ENCODE measurements at places on chromosomes 16 and 17.

DNA sequence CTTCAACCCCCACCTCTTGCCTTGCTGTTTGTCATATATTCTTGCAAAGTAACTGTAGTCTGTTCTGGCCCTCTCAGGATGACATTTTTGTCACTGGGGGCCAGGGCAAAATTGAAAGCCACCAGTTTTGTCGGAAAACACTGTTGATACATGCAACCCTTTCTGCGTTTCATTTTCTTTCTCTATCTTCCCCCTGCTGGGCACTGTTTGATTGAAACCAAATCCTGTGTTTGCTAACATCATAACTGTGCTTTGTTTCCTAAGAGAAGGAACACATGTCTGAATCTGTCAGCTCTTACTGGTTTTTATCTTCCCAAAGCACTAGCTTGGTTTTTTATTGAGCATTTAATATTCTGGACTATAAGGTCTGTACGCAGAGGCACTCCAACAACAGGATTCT is 11.7 kb upstream of the CPPED1 start:
- no peak for DNase-seq

DNA sequence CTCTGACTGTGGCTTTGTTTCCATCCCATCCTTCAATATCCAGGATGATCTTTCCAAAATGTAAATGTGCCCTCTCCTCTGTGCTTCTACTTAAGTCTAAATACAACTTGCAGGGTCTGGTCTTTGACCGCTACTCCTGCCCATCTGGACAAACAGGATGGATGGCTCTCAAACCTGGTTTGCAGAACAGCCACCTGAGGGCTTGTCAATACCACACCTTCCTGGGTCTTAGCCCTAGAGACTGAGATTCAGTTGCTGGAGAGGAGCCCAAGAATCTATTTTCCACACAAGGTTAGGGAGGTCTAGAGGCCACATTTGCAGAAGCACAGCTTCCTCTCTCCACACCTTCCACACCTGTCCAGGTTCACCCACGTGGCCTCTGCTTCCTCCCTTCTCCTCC is 1.9 kb upstream of the GRB7 start:
- DNase-seq: no peak

- peak; percentile 8 for DNase-seq
These were observed 385.9 kb downstream of the CPPED1 start for GRCh38 chr16:12417815-12418211.

DNA sequence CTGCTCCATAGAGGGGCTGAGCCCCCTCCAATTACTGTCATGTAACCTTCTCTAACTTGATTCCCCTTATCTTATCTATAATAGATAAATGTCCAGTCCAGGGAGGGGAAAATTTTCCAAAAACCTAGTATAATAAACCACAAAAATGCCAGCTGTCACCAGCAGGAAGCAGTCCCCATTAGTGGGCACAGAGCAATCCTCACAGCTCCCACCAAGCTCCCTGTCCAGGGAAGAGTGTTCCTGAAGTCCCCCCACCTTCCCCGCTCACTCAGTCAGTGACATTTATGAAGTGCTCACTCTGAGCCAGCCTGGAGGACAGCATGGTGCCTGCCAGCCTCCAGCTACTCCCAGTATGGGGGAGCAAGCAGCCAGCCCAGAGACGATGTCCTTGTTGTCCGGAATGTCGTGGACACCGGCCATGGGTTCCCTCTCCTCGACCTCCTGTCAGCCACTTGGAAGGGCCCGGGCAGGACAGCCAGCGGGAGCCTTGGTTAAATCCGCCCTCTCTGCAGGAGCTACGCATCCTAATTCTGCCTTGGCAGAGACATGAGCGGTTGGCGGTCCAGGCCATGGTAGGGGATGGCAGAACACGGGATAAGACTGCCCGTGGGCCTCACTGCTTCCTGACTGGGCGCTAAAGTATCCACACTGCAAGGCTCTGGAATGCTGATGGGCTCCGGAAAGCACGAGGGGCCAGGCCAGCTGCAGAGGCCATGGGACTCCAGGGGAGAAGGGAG is 102.0 kb upstream of the CDH5 start:
- DNase-seq: no peak

GRCh38 chr17:42413464-42414040 is 9.5 kb downstream of the CAVIN1 start:
- DNase-seq: no peak

- DNase-seq: no peak
These were observed 68.3 kb upstream of the ALOX12 start for GRCh38 chr17:6927290-6928126.

GRCh38 chr16:12228602-12229499 is 252.3 kb downstream of the SNX29 start:
- peak; percentile 29 for DNase-seq

DNA sequence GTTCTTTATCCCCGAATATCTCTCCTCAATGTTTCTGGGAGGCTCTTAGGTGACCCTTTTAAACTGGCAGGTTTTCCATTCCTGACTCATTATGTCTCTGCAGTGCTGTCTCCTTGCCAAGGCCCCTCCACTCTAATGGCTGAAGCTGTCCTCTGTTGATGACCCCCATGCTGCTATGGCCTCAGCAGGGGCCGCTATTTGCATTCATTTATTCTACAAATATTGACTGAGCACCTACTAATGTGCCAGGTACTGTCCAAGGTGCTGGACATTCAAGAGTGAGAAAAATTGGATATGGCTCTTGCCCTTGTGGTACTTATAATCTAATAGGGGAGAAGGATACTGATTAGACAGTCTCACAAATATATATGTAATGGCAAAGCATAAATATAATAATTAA is 55.4 kb downstream of the GP2 start:
- DNase-seq: no peak

GRCh38 chr16:23908790-23909189 is 73.0 kb downstream of the PRKCB start:
- DNase-seq: no peak

- no peak for DNase-seq
These were observed 10.3 kb downstream of the ATXN1L start for GRCh38 chr16:71855937-71856662.

DNA sequence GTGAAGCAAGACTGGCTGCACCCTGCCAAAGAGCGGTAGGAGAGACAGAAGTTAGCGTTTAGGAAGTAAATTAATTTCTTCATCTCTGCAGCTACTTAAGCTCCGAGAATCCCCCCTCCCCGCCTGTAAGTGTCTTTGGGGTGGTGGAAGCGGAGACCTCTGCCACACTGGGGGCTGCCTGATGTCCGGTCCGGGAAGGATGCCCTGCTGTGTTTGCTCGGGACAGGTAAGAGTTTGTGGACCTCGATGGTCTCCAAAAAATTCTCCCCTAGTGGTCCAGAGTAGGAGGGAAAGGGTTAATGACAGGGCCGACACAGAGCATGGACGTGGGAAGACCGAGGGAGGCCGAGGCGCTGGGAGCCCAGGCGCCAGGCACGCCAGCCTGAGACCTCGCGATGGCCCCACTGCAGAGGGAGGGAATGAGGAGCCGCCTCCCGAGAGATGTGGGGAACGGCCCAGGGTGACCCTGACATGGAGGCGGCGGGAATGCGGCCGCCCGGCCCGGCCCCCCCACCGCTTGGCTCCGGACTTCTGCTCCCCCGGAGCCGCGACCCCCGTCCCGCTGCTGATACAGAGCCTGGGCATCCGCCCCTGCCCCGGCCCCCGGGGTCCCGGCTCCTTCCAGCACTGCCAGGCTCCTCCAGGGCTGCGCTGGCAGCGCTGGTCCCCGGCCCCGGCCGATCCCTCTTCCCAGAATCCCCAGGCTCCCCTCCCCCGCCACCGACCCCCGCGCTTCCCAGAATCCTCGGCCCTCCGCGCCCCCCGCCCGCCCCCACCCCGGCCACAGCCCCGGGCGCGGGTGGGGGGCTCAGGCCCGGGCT is 680 bp downstream of the ZNF629 start:
- peak; percentile 32 for DNase-seq

- DNase-seq: no peak
These were observed 46.0 kb downstream of the CDH11 start for GRCh38 chr16:65075877-65076276.

DNA sequence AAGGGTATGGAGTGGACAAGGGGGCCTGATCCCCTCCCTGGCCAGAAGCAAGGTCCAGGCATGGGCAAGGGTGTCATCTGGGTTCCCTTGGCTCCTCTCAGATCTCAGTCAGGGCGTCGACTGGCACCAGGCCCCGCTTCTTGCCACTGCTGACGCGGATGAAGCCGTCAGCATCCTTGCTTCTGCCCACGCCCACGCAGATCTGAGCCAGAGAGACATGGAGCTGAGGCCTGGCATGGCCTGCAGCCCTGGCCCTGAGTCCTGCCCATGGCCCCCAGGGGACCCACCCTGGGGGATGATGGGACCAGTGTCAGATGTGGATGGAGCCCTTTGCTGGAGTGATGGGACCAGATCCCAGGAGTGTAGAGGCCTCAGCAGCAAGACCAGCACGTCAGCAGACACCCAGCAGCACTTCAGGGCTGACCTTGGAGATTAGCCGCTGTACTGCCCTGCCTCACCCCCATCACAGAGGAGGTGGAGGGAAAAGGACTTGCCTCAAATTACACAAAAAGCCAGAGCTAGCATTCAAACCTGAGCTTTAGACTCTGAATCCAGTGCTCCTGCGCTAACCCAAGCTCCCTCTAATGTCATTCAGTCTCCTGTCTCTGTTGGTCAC is 12.2 kb downstream of the RPL19 start:
- DNase-seq: no peak

DNA sequence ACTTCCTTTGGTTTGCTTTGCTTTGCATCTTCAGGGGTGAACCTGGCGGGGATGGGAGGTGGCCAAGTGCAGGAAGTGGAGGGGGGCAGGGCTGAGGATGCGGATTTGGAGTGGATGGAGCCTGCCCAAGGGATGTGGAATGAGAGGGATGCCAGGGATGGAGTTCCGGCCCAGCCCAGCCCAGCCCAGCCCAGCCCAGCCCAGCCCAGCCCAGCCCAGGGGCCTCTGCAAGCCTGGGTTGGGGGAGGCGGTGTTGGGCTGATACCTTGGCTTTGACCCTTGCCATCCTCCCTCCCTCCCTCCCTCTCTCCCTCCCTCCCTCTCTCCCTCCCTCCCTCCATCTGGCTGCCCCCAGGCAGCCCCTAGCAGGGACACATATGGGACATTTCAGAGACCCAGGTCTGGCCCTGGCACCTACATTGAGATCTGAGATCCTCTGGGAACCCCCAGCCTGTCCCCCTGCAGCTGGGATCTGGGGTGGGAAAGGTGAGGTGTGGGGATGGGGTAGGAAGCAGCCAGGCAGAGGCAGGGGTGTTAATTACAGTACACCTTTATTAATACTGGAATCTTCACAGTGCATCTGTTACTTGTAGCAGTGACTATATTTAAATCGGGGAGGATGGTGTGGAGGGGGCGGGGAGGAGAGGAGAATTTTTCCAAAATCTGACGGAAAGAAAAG is 14.5 kb downstream of the IL34 start:
- no peak for DNase-seq

GRCh38 chr17:77109159-77109759 is 31.5 kb upstream of the SEC14L1 start:
- no peak for DNase-seq

GRCh38 chr16:8936421-8936820 is 27.3 kb downstream of the USP7 start:
- DNase-seq: no peak

- no peak for DNase-seq
These were observed 53.2 kb downstream of the CPPED1 start for GRCh38 chr16:12750554-12750918.

- no peak for DNase-seq
These were observed 40.1 kb downstream of the NT5M start for GRCh38 chr17:17343160-17343735.

- DNase-seq: no peak
These were observed 459.3 kb downstream of the HS3ST3B1 start for GRCh38 chr17:14760212-14760611.

- no peak for DNase-seq
These were observed 11.4 kb downstream of the CFAP97D1 start for GRCh38 chr17:43791589-43791988.

DNA sequence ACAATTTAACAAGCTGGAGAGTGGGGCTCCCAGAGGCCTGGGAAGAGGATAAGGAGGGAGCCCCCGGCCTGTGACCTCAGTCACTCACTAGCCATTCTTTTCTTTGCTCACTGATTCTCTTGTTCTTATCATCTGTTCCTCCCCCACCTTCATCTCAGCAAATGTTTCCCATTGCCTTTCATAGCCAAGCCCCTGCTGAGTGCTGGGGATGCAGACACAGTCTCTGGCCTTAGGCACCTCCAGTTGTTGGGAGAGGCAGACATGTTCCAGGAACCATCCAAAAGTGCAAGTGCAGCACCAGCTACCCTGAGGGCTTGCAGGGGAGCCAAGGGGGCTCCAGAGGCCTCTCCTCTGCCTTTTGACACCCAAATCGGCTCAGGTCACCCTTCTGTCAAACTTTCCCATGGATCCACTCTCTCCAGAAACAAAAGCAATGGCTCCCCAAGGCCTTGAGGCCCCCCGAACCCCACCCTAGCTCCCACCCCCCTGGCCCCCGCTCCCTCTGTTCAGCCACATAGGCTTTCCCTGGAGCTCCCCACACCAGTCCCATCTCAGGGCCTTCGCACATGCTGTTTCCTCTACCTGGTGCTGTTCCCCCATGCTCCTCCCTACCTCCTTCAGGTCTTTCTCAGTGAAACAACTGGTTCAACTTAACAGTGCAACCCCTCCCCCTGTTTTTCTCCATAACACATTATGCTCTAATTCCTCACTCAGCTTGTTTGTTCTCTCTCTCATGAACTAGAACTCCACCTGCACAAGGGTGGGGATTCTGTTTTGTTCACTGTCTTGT is 14.9 kb upstream of the KCNJ12 start:
- no peak for DNase-seq

GRCh38 chr17:19302791-19303331 is 59.7 kb downstream of the B9D1 start:
- DNase-seq: no peak

DNA sequence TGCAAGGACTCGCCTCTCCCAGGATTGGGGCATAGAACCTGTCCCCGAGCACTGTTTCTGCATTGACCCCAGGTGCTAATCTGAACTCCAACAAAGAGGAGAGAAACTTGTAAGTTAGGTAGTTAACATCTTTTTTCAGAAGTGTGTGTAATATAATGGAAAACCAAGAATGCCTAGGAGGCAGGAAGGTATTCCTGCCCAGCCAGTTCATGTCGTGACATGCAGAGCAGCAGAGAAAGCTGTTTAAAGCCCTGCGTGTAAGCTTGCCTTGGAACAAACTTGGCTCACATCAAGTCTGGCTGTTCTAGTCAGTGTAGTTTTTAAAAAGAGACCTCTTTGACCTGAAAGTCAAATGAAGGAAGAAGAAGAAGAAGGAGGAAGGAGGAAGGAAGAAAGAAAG is 2.1 kb upstream of the GNA13 start:
- no peak for DNase-seq

- DNase-seq: no peak
These were observed 3.6 kb upstream of the GSDMB start for GRCh38 chr17:39922006-39922405.
